NCI-H524 (cell line): ENCODE measurements at places on chromosomes 3 and 15.

- DNase-seq = no peak
Observed at GRCh38 chr15:62334536-62334935, 169.5 kb upstream of the C2CD4B start.

GRCh38 chr3:64533617-64534317, 154.0 kb downstream of the ADAMTS9 start:
- DNase-seq = peak; percentile 89

- no peak for DNase-seq
Observed at GRCh38 chr15:39396979-39397615, 183.8 kb upstream of the THBS1 start.

DNA sequence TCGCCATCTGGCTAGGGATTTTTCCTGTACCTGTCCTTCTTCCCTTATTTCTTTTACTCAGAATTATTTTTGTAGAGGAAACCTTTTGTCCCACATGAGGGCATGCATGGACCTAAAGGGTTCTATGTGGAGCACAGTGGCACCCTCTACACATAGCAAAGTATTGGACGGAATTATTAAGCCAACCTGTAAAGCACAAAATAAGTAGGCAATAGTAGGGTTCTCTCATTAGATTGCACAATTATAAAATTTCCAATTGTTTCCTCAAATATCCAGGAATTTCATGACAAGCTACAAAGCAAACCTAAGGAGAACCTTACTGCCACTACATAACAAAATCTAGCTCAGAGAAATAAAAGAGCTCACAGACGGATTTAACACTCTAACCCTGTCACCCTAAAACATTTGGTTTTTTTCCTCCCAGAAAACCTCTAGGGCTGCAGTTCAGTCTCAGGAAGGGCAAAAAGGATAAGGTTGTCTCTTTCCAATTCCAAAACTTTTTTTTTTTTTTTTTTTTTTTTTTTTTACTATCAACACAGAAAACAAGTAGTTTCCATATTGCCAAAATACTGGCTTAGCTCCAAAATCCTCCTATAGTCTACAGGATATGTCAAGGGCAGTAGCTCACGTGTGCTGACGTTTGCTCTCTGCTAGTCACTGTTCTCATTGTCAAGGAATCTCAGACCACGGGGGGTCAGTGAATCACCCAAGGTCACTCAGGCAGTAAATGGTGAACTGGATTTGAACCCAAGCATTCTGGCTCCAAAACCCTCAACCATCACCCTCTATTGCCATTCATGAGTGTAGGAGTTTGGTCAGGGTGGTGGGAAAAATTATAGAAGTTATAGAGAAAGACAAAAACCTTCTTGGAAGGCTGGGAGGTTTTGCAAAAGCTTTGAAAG, 52.3 kb downstream of the NCEH1 start:
- DNase-seq = no peak

GRCh38 chr15:60228101-60228500, 169.7 kb downstream of the ANXA2 start:
- no peak for DNase-seq

GRCh38 chr15:94322141-94322540, 90.8 kb downstream of the MCTP2 start:
- no peak for DNase-seq

DNA sequence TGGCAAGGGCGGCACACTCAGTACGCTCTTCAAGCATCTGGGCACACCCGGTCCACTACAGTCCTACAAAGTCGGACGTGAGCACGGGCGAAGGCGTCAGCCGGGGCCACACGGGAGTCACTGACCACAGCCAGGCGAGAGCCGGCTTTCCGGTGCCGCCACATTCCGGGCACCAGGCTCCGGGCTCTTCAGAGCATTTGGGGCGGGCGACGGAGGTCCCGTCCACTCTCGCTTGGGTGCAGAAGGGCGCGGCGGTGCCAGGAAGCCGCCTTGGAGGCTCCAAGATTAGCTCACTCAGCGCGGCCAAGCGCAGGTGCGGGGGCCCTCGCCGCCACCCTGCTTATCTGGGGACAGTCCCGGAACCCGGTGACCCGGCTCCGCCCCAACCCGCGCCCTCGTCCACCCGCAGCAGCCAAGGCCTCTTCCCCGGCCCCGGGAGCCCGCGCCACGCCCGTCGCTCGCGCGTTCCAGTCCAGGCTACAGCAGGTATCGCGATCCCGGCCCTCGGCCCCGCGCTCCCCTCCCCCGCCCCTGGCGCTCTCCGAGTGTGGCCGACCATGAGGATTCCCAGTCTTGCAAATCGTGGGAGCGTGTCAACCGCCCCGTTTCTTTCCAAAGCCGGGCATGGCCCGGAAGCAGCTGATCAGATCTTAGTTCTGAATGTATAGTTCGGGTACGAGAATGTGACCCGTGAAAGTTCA, at the start of gene ADPRH:
Gene ADPRH, plus strand, starts transcription at position 127 of the 701 bp plus-strand sequence. CDS start 2,678 bp downstream, outside the sequence.
- DNase-seq = peak; percentile 60

DNA sequence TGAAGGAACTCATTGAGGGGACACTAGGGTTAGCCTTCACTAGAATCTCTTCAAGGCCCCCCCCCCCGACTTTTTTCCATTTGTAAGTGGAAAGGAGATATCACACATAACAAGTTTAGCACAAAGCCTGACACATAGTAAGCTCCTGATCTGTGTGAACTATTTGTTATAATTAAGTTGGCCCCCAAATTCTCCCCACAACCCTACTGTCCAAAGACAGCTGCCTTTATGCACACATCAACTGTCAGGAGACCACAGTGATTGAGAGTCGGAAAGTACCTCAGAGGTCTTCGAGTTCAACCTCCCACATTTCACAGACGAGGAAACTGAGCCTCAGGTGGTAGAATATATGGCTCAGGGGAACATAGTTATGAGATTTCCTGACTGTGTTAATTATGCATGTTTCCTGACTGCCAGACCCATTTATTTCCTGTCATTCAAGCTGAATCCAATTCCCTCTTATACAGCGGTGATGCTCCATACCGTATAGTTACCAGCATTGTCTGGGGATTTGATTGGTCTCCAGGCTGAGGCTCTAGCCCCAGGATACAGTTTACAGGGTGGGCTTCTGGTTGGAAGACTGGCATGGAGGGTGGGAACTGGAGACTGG, 227.4 kb upstream of the CMC1 start:
- no peak for DNase-seq

GRCh38 chr3:47603332-47603731, 24.7 kb upstream of the CSPG5 start:
- no peak for DNase-seq

DNA sequence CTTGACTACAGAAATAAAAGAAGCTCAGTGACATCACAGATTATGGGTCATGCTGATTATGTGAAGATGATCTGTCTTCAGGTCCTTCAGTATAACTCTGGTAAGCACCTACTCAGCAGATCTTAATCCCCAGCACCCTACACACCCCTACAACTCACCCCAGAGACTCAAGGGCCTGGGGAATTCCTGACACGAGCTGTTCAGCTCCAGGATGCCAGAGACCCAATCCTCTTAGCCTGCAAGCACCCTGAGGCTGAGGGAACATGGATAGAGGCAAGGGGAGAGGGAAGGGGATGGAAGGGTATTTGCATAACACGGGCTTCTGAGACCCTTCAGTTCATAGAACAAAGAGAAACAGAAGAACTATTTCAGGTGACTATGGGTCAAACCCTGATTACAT, 13.0 kb downstream of the GLB1 start:
- DNase-seq = no peak

DNA sequence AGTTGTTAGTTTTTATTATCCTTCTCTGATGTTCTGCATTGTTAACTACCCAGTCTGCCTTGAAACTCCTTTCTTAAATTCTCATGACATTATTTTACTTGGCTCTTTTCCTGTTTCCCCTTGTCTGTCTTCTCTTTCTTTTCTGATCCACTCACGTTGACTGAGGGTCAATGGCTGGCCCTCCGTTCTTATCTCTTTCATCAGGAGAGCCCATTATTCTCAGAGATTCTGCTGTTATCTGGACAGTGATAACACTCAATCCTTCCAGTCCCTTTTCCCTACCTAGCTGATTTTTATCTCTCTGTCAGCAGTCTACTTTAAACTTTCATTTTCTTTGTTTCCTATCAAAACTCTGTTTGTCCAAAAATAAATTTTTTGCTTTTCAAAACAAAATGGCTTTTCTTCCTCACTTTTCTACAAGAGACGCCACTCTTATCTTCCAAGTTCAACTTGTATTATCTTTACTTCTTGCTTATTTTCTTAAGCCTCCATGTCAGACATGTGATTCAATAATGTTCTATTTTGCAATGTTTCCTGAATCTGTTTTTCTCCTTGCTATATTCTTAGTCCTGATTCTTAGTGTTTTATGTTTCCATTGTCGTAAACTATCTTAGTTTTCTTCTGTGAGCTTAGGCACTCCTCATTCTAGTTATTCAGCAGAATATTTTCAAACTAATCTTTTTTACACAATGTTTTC, 120.2 kb downstream of the NEDD4 start:
- DNase-seq = no peak

GRCh38 chr3:151501171-151501922, 40.5 kb upstream of the IGSF10 start:
- DNase-seq = no peak

GRCh38 chr3:7760718-7761117, 740.9 kb upstream of the LMCD1 start:
- DNase-seq = no peak

DNA sequence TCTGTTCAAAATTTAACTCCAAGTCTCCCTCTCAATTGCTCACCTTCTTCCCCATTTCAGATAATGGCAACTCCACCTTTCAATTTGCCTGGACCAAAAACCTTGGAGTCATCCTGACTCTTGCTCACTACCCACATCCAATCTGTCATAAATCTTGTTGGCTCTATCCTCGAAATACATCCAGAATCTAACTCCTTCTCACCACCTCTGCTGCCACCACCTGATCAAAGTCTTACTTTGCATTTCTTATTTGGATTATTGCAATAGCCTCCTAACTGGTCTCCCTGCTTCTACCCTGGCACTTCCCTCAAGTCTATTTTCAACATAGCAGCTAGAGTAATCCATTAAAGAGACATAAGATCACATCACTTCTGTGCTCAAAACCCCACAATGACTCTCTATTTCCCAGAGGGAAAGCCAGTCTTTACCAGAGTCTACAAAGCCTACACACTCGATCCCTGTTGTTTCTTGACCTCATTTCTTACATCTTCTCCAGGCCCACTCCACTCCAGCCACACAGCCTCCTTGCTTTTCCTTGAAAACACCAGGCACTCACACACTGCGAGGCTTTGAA, 86.6 kb downstream of the GPR156 start:
- peak; percentile 31 for DNase-seq

- peak; percentile 82 for DNase-seq
Observed at GRCh38 chr15:68601206-68602197, 22.7 kb downstream of the CORO2B start.

DNA sequence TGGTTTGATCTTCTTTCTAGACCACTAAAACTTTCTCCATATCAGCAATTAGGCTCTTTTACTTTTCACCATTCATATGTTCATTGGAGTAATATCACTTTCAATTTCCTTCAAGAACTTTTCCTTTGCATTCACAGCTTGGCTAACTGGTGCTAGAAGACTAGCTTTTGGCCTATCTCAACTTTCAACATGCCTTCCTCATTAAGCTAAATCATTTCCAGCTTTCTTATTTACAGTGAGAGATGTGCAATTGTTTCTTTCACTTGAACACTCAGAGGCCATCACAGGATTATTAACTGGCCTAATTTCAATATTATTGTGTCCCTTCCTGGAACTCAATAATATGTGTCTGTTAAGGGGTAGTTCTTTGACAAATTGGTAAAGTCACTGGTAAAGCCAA, 42.8 kb upstream of the PLOD2 start:
- DNase-seq = no peak

DNA sequence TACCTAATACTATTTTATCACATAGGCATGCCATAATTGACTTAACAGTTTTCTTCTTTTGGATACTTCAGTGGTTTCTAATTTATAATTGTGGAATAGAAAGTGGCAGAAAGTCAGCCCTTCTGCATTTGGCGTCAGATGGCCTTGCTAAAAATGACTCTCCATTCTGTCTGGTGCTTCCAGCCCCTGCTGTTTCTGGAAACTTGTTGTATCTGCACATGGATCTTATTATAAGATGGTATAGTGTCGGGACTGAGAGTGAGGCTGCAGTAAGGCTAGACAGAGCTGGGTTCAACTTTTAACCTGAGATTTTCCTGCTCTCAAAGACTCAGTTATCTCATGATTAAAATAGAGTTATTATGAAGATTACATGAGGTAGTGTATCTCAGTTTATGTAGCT, 74.8 kb upstream of the WDR72 start:
- DNase-seq = no peak

DNA sequence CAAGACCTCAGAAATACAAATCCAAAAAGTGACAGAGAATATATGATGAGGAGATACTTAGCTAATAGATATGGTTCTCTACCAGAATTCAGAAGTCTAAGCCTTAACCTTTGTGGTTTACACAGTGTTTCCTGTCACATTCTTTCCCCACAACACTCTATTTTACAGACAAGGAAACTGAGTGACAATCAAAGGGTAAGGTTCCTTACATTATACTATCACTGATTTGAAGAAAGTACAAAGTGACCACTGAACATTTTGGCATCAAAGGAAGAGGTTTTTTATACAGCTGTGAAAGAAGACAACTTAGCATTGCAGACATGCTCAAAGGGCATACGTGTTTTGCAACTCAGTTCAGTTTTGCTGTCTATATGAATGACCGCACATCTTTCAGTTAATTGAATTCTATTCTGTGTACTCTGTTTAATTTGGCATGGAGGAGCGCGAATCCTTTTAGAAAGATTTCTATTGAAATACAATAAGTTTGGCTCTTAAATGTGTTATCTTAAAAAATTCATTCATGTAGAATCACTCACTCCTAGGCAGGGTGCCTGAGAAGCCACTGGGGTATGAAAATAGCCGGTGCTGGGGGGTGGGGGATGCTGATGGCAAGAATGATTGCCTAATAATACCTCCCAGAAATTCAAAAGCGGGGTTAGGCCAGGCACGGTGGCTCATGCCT, 66.5 kb upstream of the SKOR1 start:
- no peak for DNase-seq

GRCh38 chr3:155303540-155304097, 10.1 kb upstream of the STRIT1 start:
- no peak for DNase-seq

GRCh38 chr15:45790325-45790943, 155.6 kb downstream of the SQOR start:
- peak; percentile 13 for DNase-seq

DNA sequence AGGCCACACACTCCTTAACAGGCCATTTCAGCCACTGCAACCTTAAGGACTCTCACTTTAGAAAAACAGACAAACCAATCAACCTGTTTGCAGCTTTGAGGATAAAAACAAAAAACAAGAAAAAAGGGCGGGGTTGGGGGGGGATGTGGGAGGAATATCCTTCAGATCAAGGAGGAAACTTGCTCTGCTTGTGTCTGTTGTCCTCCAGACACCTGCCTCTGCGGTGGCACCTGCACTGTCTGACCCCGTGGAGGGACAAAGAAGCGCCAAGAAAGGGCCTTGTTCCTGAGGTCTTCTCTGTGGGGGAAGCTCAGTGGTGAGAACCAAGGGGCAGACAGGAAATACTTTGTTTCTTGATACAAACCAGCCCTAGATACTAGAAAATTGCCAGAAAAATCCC, 70.5 kb downstream of the POLR2M start:
- DNase-seq = no peak
